AG09319 (cell line): ENCODE measurements at places on chromosomes 7 and 10.

DNA sequence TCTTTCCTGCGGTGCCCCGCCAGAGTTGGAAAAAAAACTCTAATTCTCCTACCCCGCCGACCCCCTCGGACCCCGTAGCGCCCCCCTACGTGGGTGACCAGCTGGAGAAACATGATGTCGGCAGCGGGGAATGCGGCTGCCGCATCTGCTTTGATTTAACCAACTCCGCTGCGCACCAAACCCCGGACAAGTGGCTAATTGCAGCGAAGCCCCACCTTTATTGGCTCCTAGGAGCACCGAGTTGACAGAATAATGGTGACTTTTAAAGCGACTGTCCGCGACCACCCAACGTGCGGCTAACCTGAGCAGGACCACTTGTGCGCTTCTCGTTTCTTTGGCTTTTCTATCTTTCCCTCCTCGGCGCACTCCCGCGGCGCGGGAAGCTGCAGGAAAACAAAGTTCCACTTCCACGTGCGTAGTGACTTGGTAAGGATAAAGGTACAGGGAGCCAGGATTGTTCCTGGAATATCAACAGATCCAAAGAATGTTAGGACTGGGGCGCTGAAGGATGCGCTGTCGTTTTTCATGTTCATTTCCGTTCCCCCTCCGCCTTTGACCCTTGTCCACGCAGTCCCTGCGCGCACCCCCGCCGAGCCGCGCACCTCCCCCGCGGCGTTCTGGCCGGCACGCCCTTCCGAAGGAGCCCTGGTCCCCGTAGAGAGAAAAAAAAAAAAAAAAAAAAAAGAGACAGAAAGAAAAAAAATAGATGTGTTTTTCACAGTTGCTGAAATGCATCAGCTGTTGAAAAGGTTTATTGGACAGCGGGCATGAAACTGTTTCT lies 1.4 kb downstream of the WNT16 start:
- DNase-seq, result no peak

DNA sequence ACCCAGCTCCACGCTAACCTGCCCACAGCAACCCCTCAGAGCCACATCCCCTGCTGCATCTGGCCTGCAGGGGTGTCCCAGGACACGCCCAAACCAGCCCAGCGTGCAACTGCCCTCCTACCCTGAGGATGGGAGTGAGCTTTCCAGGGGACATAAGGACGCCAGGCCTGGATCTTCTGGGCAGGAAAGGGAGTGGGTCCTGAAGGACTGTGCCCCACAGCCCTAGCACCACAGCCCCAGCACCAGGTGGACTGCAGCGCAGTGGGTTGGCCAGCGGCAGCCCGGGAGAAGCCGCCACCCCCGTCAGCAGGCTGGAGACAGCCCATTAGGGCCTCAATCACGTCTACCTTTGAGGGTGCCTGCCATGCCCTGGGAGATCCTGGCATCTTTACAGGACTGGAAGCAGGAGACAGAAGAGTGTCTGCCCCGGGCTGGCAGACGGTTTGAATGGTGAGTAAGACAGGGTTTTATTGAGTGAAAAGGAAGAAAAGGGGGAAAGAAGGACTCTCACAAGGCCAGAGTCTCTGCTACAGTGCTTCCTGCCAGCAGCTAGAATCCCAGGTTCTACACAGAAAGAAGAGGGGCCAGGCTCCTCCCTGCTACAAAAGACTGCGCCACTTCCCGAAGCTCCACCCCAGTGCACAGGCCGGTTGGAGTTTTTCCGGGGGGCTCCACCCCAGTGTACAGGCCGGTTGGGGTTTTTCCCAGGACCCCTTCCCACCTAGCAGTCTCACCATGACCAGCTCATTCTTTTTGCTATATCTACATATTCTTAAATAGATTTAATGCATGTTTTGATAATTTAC lies 69.8 kb upstream of the KCTD7 start:
- no peak for DNase-seq

DNA sequence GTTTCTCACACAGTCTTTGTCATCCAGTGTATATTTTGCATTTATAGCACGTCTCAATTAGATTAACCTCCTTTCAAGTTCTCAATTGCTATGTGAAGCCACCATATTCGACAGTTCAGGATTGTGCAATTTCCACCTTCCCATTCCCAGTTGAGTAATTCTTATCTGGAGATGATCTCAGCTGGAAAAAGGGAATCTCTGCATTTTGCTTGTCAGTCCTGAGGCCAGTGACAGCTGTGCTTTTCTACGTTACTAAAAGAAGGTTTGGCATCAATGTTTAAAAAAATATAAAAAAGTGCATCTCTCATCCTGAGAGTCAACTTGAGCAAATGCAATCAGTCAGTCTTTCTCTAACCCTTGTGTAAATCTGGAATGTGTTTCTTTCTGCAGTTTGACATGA lies 247.7 kb downstream of the PRKG1 start:
- no peak for DNase-seq

- DNase-seq, result no peak
These were observed 121.0 kb downstream of the CUL2 start for GRCh38 chr10:34969171-34969570.

DNA sequence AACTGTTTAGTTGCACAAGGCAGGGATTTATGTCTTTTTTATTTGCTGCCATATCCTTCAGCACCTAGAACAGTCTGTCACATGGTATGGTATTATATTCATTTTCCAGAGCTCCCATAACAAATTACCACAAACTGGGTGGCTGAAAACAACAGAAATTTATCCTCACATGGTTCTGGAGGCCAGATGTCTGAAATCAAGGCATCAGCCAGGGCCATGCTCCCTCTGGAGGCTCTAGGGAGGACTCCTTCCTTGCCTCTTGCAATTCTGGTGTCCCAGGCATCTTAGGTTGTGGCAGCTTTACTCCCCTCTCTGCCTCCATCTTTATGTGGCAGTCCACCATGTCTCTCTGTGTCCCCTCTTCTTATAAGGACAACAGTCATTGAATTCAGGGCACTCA lies 43.1 kb downstream of the MET start:
- no peak for DNase-seq

- no peak for DNase-seq
These were observed 108.6 kb downstream of the NRF1 start for GRCh38 chr7:129719980-129720732.

DNA sequence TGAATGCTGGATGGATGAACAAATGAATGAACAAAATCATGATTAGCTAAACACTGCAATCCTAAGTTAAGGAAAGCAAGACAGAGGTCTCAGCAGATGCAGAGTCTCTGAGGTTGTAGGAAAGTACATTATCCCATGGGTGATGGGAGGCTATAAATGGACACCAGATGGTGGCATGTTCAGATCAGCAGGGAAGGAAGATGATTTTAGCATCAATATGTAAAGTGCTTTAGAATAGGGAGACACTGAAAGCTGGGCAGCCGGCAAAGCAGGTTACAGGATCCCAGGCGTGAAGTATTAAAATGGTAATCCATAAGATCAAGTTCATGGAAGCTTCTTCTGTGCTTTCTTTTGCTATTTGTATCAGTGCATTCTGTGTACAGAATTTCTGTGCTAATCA lies 7.9 kb upstream of the RAPGEF5 start:
- DNase-seq, result no peak

GRCh38 chr10:35520996-35521395 lies 84.1 kb upstream of the GJD4 start:
- DNase-seq, result no peak

GRCh38 chr7:129784437-129784782 lies 168.3 kb downstream of the UBE2H start:
- no peak for DNase-seq

GRCh38 chr7:25707768-25708620 lies 444.0 kb upstream of the NFE2L3 start:
- no peak for DNase-seq

DNA sequence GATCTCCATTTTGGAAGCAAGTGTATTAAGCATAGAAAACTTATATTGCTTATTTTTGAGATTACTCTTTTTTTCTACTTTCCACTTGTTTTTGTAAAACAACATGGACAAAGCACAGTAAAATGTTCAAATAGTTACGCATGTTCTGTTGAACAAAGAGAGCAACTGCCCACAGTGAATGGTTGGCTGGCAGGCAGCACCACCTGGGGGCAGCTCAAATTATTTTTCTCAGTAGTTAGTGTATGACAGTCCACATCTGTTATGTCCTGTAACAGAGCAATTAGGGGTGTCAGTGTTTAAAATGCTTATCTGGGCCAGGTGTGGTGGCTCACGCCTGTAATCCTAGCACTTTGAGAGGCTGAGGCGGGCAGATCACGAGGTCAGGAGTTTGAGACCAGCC lies 46.1 kb upstream of the CACUL1 start:
- DNase-seq, result no peak

DNA sequence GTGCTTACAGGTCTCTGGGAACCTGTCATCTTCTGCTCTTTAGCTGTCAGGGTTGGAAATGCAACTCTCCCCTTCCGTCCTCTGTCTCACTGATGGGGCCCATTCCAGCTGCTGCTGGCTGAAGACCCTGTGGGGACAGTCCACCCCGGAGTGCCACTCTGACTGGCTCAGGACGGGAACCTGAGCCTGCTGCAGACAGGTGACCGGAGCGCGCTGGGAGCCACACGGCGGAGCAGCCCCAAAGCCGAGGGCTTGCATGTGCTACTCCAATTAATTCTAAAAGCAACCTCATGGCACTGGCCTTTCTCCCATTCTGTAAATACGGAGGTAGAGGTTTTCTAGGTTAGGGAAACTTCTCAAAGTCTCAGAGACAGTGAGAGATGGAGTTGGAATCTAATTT lies 223.5 kb upstream of the PITRM1 start:
- no peak for DNase-seq

GRCh38 chr10:83545901-83546391 lies 593.4 kb upstream of the GHITM start:
- no peak for DNase-seq

- no peak for DNase-seq
These were observed 127.7 kb upstream of the AOAH start for GRCh38 chr7:36852017-36852416.

GRCh38 chr7:16960337-16960965 lies 78.7 kb upstream of the AGR3 start:
- no peak for DNase-seq

DNA sequence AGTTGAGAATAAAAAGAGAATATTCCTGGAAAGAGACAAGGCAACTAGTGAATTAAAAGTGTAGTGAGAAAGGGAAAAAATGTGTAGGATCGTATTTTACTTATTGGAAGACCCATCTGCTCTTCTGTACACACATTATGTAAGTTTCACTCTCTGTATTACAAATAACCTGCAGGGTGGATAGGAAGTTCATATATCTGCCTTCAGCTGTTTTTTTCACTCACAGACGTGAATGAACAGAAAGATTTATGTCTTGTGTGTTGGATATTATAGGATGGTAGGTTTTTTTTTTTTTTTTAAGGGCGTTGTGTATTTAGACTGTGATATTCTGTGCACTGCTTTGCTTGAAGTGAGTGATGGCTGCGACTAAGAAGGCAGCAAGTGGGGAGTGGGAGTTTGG lies 266.5 kb downstream of the AUTS2 start:
- no peak for DNase-seq

DNA sequence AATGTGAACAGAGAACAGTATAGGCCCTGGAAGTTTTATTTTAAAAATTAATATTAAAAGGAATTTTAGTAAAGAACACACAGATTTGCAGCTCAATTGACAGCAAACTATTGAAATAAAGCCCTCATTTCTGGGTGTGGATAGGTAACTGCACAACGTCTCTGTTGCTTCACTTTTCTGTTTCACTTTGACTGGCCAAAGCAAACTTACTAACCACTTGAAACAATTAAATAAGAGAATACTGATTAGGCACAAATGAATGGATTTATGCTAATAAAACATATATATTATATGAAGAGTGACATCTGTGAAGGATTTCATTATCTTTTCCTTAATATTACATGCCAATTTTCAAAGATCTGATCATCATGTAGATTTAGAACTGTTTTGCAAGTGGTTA lies 11.9 kb downstream of the ZNF804B start:
- DNase-seq, result no peak

- DNase-seq, result no peak
These were observed 209.9 kb downstream of the CRPPA start for GRCh38 chr7:16211402-16211925.

- DNase-seq, result no peak
These were observed 21.0 kb upstream of the CSGALNACT2 start for GRCh38 chr10:43117031-43117776.

DNA sequence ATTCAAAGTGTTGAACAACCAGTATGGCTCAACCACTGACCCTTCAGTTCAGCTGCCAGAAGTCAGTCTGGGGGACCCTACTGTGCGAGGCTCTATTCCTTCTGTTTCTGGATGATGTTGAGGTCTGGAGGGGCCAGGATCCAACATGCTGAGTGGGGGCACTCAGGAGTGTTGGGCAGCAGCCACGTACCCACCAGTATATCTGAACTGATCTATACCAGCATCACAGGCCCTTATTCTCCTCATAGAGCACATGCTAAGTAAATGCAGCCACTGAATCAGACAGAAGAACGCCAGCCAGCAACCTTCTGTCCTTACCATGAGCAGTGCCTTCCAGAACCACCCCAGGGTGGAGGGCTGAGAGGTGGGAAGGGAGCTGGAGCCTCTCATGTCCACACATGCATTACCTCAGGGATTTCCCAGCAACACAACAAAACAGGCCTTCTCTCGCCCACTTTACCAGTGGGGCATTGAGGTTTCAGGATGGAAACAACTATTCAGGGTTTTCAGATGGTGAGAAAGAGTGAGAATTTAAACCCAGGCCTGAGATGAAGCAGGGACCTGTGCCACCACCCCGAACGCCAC lies 6.8 kb upstream of the MSMB start:
- DNase-seq, result no peak

DNA sequence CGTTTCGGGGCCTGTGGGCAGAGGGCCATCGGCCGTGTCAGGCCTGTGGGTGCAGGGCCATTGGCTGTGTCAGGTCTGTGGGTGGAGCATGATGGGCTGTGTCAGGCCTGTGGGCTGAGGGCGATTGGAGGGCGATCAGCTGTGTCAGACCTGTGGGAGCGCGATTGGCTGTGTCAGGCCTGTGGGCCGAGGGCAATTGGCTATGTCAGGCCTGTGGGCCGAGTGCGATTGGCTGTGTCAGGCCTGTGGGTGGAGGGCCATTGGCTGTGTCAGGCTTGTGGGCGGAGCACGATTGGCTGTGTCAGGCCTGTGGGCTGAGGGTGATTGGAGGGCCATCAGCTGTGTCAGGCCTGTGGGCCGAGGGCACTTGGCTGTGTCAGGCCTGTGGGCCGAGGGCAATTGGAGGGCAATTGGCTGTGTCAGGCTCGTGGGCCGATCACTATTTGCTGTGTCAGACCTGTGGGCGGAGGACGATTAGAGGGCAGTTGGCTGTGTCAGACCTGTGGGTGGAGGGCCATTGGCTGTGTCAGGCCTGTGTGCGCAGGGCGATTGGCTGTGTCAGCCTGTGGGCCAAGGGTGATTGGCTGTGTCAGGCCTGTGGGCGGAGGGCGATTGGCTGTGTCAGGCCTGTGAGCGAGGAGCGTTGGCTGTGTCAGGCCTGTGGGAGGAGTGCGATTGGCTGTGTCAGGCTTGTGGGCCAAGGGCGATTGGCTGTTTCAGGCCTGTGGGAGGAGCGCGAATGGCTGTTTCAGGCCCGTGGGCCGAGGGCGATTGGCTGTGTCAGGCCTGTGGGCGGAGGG lies 54.1 kb downstream of the DYNC2I1 start:
- no peak for DNase-seq
